NCI-H1694 treated with DMSO at 0.1 percent for 48 hours (cell line): ENCODE measurements at places on chromosomes 5 and 9.

DNA sequence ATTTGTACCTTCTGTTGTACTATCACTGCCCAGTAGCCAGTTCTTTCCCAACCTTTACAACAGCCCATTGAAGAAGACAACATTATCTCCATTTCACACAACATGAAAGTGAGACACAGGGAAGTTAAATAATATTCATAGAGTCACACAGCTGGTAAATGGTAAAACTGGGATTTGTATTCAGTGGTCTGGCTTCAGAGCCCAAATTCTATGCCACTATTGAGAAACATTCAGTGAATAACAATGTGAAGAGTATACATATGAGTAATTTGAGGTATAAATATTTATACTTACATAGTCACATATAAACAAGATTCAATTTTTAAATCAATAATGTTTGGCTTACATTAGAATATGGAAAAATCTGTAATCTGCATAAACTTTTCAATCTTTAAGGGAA is 13.8 kb downstream of the SMIM15 start:
- DNase-seq = no peak

- DNase-seq = no peak
Observed at GRCh38 chr5:156698323-156698722, 151.8 kb upstream of the PPP1R2B start.

- DNase-seq = no peak
Observed at GRCh38 chr9:38686933-38687332, 33.0 kb downstream of the FAM240B start.

DNA sequence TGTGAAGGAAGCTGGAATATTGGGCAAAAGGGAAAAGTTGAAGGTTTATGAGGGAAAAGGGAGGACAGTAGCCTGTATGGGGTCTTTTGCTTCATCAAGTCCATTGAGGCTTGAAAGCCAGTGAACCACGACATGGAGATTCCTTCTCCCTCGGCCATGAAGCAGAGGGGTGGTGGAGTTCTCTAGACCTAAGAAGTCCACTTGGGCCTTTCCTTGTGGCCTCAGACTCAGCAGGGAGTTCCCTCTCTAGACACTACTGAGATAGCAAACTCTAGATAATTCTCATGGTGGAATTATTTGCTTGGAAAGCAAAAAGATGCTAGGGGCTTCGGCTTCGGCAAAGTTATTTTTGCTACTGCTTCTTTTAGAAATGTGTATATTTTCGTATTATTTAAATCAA is 78.5 kb downstream of the FOXD1 start:
- no peak for DNase-seq

- no peak for DNase-seq
Observed at GRCh38 chr5:133681896-133682295, 69.6 kb upstream of the FSTL4 start.

DNA sequence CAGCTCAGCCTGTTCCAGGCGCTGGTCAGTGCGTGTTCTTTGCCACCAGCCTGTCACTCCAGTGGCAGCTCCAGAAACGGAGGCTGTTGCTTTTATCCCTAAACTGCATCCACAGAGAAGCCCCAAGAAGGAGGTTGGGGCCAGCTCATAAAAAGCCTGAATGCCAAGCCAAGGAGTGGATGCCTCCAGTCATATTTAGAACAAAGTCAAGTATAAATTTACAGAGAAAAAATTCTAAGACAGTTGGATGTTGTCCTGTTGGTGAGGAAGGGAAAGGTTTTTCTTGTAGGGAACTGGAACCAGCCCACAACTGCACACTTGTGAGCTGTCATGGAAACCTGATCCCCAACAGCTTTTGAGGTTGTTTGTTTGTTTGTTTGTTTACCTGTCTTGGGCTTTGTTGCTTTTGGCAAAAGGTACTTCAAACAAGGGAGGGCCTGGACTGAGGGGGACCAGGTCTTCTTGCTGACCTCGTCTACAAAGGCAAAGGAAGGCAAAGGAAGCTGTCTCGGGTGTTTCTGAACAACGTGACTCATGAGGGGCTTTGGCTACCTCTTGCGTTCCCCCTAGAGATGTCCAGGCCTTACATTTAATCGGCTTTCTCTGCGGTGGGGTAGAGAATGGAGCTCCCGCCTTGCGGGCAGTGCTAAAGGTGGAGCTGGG is 36.7 kb downstream of the OLFML2A start:
- DNase-seq = no peak

DNA sequence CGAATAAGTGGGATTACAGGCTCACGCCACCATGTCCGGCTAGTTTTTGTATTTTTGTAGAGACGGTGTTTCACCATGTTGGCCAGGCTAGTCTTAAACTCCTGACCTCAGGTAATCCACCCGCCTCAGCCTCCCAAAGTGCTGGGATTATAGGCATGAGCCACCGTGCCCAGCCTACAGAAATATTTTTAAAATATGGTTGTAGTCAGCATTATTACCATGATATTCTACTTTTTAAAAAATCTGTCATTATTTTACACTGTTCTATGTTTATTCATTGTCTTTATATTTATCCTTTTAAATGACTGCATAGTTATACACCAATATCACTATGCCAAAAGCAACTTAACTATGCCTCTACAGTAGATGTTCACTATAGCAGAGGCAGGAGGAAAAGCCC is 41.6 kb upstream of the SLC30A5 start:
- no peak for DNase-seq

- DNase-seq = no peak
Observed at GRCh38 chr5:218457-219291, 554 bp downstream of the SDHA start.

DNA sequence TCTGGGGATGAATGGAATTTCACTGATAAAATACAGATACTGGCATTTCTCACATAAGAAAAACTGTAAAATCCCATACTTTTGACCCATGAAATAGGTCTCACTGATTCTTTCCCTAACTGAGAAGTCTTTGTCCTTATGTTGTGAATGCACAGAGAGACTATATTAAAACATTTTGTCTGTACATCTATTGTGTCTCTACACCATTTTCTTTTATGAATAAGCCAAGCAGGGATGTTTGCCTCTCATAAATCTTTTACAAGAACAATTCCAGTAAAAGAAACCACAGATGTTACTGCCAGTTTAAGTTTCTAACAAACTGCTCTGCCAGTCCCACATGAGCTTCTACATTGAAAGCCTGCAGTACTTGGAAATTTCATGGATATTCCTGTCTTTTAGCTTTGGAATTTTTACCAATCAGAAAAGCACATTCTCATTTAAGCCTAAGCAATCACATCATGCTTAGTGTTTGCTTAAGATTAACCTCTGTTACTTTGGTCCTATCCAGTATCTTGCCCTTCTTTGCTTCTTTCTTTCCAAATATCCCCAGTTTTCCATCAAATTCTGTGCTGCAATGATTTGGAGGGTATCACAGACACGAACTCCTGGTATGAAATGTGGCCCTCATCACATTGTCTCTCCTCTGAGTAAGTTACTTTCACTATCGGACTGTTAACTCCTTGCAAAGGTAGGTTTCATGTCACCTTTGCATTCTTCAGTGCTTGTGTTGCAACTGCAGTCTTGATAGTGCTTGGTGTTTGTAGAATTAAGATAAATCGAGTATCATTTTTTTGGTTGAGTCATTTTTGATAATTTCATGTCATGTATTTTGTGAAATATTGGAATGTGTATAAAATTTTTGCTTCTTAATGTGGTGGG is 415.1 kb upstream of the ADAMTSL1 start:
- DNase-seq = no peak

DNA sequence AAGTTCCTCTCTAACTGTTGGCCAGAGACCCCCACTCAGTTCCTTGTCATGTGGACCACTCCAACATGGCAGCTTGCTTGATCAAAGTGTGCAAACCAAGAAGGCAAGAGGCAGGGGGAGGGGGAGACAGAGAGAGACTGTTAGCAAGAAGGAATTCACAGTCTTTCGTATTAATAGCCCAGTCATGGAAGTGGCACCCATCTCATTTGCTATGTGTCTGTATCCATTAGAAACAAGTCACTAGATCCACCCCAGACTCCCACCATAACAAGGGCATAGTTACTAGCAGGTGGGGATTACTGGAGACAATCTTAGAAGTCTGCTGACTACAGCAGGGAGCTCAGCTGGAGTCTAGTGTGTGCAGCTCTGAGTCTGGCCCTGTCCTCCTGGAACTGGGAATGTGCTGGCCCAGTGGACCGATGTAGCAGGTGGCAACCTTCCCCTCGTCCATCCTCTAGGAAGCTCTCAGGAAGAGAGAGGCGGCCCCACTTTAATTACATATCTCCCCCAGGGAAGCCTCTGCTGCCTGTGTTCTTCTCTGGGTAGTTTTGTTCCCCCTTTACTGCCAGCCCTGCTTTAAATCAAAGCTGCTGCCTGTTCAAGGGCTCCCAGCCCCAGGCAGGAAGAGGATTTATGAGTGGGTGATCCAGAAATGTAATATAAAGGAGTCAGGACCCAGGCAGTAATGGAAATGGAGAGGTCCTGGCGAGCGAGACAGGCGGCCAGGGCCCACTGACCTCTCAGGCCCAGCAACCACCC is 47.8 kb upstream of the ALDH1B1 start:
- DNase-seq = no peak

DNA sequence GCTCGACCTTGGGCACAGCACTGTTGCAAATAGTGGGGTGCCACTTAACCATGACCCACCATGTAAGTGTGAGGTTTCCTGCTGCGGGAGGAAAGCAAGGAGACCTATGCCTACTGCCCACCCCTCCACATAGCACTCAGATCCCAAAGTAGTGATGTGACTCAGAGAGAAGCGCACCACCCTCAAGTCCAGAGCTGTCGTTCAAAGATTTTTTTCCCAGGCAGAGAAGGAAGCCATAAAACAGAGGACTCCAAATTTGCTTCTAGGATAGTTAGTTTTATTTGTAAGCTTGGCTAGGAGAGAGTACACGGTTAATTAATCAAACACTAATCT is 19.3 kb downstream of the UGT3A1 start:
- no peak for DNase-seq

DNA sequence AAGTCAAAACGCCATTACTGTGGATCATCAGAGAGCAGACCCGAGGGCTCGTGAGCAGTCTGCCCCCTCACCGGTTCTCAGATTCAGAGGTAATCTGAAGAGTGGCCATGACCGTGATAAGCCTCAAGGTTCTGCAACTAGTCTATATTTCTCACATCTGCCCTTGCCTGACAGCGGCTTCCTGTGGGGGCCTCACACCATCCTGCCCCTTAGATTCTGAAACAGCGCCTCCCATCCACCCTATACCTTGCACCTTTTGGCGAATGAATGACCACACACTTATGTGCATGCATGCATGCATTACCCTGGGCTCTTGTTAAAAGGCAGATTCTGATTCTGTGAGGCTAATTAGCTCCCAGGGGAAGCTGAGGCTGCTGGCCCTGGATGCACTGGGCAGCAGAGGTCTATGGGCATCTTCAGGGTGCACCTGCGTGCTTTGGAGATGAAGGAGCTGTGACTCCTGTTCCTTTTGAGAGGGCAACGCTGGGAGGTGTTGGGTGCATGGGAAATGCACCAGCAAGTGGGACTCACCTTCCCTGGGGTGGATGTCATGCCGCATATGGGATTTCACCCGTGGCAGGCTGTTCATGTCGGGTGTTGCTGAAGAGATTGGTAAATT is 7.8 kb upstream of the GADD45G start:
- no peak for DNase-seq

- no peak for DNase-seq
Observed at GRCh38 chr5:43702293-43702692, 99.3 kb downstream of the NNT start.

DNA sequence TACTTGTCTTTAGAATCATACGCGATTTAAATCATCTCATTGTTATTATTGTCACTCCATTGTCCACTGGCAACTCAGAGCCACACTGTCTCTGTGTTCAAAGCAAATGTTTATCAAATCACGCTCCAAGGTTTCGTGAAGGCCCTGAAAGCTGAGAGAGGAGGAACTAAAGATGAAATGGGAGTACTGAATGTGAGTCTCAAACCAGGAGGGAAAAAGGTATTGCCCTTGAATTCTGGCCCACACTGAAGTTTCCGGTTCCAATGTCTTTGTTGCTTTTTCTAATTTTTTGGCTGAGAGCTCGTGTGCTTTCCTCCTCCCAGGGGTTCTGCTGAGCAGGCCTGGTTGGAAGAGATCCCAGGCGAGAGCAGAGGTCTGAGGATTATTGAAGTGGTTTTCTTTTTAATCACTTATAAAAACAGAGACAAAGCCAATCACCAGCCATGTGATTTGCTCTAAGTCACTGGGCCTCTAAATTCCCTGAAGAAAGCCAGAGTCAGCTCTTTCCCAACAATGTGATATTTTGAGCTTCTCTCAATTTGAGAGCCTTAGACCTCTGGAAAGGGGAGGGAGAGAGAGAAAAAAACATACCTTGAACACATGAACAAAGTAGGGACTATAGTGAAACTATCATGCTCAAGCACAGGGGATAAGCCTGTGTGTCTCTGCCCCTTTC is 420.8 kb upstream of the GRAMD2B start:
- no peak for DNase-seq

DNA sequence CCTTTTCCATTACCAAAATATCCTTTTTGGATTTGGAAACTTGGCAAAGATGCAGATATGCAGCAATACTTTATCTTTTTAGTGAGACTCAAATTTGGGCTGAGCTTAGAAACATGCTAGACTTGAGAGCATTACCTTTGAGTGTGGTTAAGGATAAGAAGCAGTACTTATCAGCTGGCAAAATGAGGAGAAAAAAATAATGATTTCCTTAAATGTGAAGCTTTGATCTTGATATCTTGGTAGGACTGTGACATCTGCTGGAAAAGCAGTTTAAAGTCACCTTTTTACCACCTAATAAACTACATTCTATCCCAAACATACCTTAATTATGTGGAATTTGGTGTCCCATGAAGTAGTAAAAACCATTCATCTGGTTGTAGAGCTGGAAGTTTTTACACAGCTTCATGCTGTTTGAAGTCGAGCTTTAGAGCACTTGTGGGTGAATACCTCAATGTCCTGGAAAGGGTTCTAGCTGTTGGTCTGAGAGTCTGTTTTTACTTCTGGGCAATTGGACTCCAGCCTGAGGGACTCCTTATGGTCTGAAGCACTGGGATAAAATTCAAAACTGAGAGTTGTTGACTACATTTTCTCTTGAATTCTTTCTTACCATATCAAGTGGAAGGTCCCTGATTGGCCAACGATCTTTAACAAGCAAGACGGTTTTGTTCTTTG is 53.4 kb downstream of the LRRC70 start:
- no peak for DNase-seq

- no peak for DNase-seq
Observed at GRCh38 chr5:126508251-126508961, 85.2 kb downstream of the GRAMD2B start.

- DNase-seq = no peak
Observed at GRCh38 chr5:174056064-174056847, 10.8 kb downstream of the NSG2 start.
